ENCODE measurements at places on chromosomes 2 and 18.

- no peak for DNase-seq
Observed at GRCh38 chr2:120804459-120804858, 68.8 kb downstream of the GLI2 start.

DNA sequence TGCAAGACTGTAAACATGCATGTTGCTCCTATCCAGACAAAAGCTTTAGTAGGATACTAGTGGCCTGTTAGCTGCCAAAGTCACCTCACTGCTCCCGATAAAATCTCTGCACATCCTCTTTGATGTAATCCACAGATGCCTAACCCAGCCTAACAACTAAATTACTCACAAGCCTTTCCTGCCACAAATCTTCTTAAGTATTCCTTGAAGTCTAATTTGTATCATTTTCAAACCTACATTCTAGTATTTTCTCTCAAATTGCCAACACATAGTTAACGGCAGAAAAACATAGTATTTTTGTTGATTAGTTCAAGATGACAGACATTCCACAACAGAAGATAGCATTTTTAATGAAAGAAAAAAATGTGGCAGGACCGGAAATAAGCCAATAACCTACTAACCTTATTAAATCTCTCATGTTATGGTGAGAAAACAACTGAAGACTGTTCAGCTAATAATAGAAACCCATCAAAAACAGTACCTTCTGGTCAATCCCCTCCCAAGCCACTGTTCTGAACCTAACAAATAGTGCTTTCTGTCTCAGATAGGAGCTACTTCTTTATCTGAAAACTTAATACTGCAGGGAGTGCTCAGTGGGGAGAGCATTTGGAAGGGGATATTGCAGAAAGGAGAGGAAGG lies at the start of gene MPP4:
MPP4 (minus strand) TSS at position 57 of the 639 bp plus-strand sequence. CDS start 4,690 bp downstream, outside the sequence.
- DNase-seq, result no peak

DNA sequence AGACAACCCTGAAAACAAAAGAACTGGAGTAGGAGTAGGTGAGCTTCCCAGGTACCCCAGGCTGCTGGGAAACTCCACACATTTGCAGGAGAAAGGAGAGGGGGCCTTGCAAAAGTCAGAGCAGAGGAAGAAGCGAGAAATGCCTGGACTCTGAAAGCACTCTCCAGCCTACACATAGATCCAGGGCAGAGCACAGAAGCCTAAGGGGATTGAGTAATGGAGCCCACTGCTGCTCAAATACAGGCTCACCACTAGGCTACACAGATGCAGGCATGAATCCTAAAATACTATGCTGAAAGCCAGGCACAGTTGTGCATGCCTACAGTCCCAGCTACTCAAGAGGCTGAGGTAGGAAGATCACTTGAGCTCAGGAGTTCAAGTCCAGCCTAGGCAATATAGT lies 33.4 kb downstream of the OSBPL1A start:
- no peak for DNase-seq

- no peak for DNase-seq
Observed at GRCh38 chr2:52083214-52083613, 1051.3 kb upstream of the NRXN1 start.

- no peak for DNase-seq
Observed at GRCh38 chr2:3467654-3468053, 51.7 kb downstream of the ADI1 start.

DNA sequence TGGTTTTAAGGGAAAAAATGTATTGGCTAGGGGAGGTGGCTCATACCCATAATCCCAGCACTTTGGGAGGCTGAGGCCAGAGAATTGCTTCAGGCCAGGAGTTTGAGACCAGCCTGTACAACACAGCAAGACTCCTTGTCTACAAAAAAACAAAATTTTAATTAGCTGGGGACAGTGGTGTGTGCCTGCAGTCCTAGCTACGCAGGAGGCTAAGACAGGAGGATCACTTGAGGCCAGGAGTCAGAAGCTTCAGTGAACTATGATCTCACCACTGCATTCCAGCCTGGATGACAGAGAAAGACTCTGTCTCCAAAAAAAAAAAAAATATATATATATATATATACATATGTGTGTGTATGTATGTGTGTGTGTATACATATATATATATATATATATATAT lies 18.5 kb downstream of the CCDC88A start:
- DNase-seq, result no peak

GRCh38 chr2:215110918-215111317 lies 27.5 kb downstream of the ABCA12 start:
- no peak for DNase-seq

- no peak for DNase-seq
Observed at GRCh38 chr18:56171848-56172247, 466.5 kb downstream of the TXNL1 start.

GRCh38 chr18:80037869-80038630 lies 3.8 kb downstream of the RBFA start:
- no peak for DNase-seq

DNA sequence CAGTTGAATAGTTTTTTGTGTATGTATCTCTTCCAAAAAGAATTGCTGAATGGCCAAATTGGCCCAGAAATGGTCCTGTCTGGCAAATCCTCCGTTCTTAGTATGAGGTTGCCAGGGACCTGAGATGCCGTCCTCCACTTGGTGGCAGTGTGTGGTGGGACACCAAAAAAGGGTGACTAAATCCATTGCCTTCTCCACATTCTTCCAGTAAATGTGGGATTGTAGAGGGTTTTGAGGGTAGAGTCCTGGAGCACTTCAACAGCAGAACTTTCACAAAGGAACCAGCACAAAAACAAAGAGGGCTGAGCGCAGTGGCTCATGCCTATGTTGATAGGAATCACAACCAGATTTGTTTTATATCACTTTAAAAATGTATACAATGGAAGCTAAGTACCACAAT lies 199.9 kb downstream of the BCL2 start:
- DNase-seq, result no peak

- no peak for DNase-seq
Observed at GRCh38 chr2:195613922-195614321, 43.1 kb upstream of the SLC39A10 start.

DNA sequence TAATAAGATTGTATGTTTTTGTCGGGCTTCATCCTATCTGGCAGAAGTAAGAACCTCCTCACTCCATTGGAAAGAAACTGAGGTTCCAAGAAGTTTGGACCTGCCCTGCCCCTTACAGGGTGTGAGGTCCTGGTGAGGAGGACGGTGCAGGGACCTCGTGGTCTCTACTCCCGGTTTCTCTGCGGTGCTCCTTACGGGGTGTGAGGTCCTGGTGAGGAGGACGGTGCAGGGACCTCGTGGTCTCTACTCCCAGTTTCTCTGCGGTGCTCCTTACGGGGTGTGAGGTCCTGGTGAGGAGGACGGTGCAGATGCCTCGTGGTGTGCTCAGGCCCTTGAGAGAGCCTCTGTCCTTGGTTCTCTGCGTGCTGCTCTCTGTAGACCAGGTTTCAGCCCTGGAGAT lies 5.2 kb downstream of the CTDP1 start:
- DNase-seq, result no peak

DNA sequence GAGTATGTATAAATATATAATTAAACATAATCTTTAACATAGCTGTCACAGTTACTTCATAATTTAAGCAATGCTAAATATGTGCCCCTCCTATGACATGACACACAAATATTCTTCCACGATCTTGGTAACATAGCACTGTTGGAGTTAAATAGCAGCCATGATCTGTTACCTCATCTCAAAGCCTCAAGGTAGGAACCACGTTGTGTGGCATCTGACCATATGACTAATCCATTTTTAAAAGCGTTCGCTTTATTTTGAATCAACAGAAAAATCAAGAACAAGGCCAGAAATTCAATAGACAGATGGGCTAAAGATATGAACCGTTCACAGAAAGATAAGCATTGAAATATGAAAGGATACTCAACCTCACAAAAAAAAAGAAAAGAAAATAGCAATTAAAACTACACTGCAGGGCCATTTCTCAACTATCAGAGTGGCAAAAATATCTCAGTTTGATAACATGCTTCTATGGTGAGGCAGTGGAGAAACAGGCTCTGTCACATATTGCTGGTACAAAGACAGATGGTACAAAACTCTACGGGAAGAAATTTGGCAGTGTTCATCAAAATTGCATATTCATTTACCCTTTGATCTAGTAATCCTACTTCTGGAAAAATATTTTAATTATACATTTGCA lies 105.9 kb downstream of the TMX3 start:
- no peak for DNase-seq

- DNase-seq, result no peak
Observed at GRCh38 chr2:19833978-19834377, 67.8 kb downstream of the TTC32 start.

DNA sequence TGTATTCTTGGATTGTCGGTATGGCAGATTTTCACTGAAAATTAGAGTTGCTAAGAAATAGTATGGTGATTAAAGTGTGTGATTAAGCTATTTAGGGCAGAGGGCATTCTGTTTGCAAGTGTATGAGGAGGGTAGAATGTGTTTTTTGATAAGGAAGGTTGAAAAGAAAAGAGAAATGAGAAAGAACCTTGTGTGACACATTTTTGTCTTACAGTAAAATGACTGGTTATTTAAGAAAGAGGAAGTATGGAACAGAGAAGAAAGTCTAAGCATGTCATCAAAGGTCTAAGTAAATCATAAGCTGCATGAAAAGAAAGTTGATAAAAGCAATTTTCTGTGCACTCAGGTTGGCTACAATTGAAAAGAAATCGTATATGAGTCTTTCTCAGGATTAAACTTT lies 5.2 kb upstream of the RSAD2 start:
- DNase-seq, result no peak

DNA sequence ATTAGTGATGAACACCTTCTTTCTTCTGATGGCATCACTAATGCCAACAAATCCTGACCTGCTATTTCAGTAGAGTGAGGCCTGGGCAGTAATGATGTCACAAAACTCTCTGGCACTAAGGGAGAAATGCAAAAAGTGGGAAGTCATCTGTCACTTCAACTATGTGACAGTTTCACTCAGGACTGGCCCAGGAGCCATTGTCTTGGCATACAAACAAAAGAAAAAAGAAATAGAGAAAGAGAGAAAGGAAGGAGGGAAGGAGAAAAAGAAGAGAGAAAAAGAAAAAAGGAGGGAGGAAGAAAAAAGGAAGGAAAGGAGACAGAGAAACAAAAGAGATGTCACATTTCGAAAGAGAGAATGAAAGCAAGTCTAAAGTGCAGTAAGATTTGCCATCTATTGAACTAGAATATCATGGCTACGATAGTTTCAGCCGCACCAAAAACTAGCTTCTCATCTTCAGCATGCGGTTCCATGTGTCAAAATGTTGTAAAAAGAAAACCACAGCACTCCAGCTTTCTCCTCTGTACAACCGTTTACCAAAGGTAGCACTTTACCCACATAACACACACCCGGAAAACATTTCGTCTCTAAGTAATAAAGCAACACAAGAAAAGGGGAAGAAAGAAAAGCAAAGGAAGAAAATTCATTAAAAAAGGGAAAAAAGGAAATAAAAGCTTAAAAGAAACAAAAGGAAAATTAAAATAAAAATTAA lies 50.1 kb downstream of the CD226 start:
- no peak for DNase-seq

- no peak for DNase-seq
Observed at GRCh38 chr2:40213619-40214018, 238.3 kb downstream of the SLC8A1 start.

DNA sequence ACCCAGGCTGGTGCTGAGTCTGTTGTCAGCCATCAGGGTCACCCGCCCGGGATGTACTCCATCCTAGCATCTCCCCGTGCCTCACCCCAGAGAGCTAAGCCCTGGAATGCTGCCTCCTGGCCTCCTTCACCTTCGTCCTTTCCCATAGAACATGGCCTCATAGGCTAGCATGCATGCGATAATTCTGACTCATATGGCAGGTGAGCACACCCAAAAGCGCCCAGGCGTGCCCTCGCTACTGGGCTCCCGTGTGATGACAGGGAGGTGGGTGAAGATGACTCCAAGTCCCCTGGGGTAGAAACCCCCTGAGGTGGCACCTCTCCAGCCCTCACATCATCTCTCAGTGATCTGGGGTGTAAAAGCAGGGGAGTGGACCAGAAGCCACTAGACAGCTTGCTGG lies 7.3 kb downstream of the SPR start:
- DNase-seq, result no peak

DNA sequence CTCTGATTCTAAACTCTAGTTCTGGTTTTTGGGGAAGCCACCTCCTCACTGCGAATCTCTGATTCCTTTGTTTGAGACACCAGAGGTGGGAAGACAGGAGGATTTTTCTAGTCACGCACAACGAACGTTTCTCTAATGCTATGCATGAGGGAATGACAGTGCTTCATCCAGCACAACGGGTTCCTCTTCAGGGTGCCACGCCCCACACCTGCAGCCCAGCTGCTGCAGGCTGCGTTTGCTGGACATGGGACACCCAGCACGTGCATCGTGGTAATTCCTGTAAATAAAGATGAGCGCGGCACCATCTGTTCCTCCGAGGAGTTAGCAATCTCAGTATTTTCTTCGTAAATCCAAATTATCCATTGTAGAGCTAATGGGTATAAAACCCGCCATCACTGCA lies 37.5 kb upstream of the TPO start:
- no peak for DNase-seq

DNA sequence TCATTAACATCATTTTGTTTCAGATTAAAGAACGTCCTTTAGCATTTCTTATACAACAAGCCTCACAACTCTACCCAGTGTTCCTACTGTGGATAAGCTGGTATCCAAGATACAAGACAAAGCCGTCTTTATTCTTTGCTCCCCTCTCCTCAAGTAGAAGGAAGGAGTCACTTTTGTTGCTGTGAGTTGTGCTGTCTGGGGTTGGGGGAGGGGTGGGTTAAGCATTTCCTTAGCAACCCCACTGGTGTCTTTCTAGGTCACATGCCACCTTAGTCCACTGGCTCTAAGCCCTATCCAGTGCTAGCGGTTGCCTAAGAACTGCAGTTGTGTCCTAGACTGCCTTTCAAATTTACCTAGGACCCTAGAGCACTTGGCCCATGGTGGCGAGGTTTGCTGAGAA lies 155.6 kb upstream of the PIEZO2 start:
- DNase-seq, result no peak

DNA sequence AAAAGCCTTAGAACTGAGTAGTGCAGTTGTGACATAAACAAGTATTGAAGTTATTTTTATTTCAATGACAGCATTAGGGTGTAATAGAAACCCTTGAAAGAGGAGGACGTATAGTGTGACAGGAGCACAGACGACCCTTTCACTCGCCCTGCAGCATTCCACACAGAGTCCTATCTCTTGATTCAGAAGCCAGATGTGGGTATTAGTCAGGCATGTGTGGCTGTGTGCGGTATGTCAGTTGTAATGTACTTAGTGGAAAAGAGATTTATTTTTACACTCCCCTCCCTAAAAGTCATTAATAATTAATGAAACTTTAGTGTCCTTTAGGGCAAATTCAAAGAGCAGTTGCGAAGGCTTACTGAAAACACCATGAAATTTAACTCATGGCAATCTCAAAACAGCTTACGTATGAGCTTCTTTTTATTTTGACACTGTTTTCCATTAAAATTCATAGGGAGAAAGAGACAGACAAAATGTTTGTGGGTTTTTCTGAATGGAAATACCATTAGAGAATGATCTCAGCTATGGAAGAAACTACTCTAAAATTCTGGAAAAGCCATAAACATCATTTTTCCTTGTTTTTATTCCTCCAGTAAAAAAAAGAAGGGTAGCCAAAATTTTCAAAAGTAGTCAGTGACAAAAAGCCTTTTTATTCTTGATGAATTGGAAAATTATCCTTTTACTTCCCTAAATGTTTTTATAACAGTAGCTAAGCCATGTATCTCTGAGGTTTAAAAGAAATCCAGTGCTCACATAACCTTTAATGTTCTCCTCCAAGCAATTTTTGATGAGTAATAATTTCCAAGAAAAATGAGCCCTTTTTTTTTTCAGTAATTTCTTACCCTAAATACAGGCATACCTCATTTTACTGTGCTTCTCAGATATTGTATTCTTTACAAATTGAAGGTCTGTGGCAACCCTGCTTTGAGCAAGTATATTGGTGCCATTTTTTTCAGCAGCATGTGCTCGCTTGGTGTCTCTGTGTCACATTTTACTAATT lies 84.0 kb upstream of the DSEL start:
- no peak for DNase-seq
